ENCODE measurements at places on chromosomes 4 and X. TPM values are rescaled to one million over a fixed set of nuclear protein-coding genes. Genes with fewer than 3 reads are reported as not detected.

DNA sequence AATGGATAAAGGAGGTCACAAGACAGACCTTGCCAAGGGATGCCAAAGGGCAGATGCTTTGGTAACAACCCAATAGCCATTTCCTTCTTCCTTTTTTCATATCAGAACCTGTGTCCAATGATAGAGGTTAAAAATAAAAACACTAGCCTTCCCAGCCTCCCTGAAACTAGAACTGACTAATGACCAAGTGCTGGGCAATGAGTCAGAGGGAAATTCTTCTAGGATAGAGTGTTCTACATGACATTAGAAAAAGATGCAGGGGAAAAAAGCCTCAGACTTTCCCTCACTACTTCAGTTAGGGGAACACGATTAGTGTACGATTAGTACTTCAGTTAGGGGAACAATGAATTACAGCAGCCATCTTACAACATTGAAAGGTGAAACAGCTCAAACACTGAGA lies 29.3 kb upstream of the FAM47C start:
- no peak for DNase-seq

- DNase-seq: no peak
Observed at GRCh38 chr4:138788267-138788790, 227.3 kb upstream of the NOCT start.

DNA sequence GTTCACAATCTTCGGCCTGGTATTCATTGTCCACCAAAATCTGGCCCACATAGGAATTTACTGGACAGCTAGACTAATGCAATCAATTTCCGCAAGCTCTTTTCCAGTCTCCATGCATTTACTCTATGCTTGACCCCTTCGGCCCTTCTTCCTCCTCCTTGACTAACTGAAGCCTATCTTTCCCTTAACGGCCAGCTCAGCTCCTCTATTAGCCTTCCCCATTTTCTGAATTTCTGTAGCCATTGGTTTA lies 1.2 kb upstream of the PHKA2 start:
- no peak for DNase-seq

DNA sequence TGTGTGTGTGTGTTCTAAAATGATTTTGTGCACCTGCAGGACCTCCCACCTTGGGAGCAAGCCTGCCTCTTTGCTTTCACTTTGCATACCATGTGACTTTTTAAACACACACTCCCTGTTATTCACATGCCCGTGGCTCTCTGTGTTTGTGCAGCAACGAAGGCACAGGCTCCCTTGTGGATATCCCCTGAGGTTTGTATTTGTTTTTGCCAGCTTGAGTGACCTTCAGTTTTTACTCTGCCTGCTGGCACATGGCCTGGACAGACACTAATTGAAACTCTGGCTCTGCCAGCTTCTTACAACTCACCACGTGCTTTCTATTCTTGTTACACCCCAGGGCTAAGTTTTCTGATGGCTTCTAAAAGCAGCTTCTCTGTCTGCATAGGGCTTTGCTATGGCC lies 885.8 kb downstream of the SH3BGRL start:
- no peak for DNase-seq

- DNase-seq: no peak
Observed at GRCh38 chr4:3686753-3687152, 79.4 kb upstream of the ADRA2C start.

- DNase-seq: no peak
Observed at GRCh38 chr4:8099981-8100464, 58.6 kb downstream of the ABLIM2 start.

GRCh38 chr4:25065431-25065858 lies 34.7 kb upstream of the LGI2 start:
- no peak for DNase-seq

DNA sequence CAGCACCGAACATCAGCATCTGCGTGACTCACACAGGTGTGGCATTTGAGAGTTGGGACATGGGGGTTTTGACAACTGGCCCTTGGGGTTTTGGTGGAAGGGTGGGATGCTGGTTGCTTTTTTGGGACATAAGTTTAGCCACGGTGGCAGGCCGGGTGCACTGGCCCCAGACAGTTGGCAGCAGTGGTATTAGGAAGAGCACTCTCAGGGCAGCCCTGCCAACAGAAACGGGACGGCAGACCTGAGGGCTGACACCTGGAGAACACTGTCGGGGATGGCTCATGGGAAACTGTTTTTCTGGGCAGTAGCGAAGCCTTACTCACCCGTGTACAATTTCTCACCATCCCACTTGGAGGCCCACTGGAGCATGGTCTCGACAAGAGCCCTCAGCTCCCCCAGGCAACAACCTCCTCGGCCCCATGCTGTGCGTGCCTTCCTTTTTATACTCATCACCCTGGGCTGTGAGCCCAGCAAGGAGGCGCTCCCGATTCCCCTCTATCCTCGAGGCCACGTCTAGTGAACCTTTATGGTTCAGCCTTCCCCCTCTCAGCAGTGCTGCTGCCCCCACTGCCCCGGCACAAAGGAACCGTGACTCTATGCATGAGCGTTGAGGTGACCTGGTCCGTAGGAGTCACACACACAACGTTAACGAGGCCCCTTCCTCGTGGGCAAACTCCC lies 30.6 kb downstream of the WDR1 start:
- no peak for DNase-seq

DNA sequence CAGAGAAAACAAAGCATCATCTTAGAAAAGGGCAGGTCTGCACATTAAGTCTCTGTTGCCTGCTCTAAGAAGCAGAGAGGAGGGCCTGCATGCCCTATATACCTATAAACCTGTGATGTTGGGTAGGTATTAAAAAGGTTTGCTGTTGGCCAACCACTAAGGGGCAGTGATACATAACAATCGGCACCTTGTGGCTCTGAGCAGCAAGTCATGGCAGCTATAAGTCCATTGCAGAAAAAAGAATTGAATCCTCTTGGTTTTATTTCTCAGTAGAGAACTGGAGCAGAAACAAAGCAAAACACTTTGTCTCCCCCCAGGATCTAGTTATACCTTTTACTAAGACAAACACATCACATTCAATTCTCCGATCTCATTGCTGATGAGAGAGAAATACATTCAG lies 1364.4 kb downstream of the STIM2 start:
- no peak for DNase-seq

- no peak for DNase-seq
Observed at GRCh38 chr4:85738721-85739120, 263.8 kb downstream of the ARHGAP24 start.

- no peak for DNase-seq
Observed at GRCh38 chr4:184821242-184821641, 4.5 kb downstream of the ACSL1 start.

DNA sequence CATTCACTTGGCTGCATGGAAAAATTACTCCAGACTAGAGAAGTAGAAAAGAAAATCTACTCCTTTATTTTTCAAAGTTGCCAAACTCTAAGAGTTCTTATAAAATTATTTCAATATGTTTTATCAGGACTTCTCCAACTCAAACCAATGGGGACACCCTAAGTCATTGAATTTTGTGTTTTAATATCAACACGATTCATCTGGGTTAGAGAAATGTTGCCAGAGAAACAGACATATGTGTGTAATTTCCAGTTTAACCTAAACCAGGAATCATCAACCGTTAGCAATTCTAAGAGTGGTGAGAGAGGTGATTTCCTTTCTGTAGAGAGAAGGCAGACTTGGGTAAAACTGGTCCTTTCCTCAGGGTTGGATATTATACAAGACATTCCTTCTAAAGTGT lies 291.8 kb downstream of the LDB2 start:
- no peak for DNase-seq

- no peak for DNase-seq
Observed at GRCh38 chrX:15277604-15278003, 7.7 kb upstream of the ASB9 start.

GRCh38 chr4:163448540-163449203 lies 24.9 kb downstream of the TKTL2 start:
- DNase-seq: no peak

- no peak for DNase-seq
Observed at GRCh38 chr4:127055357-127055756, 577.4 kb upstream of the INTU start.

LRCH2 gene
- polyA plus RNA-seq: 11.6 TPM

ZDHHC15 gene
- polyA plus RNA-seq: 8.2 TPM

SLC30A9 gene
- 117 TPM for polyA plus RNA-seq

TMEM31 gene
- 1.1 TPM for polyA plus RNA-seq

SGMS2 gene
- polyA plus RNA-seq: 14.7 TPM

KDM6A gene
- polyA plus RNA-seq: 30.6 TPM

All from right renal cortex interstitium (tissue), 3 donors.